ENCODE measurements at places on chromosomes 7 and 10. TPM values are rescaled to one million over a fixed set of nuclear protein-coding genes. Genes with fewer than 3 reads are reported as not detected.
A peak's percentile ranks its signal among the peaks of the same experiment; 100 is the strongest.

- H3K27ac ChIP-seq, result no peak overlapping the region
- H3K4me3 ChIP-seq, result no peak overlapping the region
- H3K4me1 ChIP-seq, result no peaks in the 10 kb centered on the region
- H3K27me3 ChIP-seq, result peaks cover 2% of the 10 kb centered on the region
Observed at GRCh38 chr10:3588816-3589215, 196.2 kb downstream of the KLF6 start.

DNA sequence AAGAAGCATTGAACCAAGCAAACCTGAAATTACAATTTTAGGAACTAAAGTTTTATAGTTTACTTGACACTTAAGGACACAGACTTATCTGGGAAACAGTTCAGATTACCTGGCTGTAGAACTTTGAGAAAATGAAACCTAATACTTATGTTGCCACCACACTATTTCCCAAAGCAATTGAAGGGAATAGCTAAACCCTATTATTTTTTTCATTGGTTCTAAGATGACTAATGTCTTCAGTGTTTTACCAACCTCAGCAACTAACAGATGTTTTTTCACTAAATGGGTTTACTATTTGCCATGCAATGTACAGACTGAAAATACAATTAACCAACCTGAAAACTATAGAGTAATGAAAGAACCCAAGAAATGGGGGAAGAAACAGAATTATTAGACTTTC is 689.6 kb downstream of the SORCS1 start:
- no peak for DNase-seq
- no peaks in the 10 kb centered on the region for H3K36me3 ChIP-seq
- H3K4me3 ChIP-seq, result no peak overlapping the region
- H3K27ac ChIP-seq, result no peak overlapping the region
- no peaks in the 10 kb centered on the region for H3K4me1 ChIP-seq
- H3K27me3 ChIP-seq, result no peaks in the 10 kb centered on the region

DNA sequence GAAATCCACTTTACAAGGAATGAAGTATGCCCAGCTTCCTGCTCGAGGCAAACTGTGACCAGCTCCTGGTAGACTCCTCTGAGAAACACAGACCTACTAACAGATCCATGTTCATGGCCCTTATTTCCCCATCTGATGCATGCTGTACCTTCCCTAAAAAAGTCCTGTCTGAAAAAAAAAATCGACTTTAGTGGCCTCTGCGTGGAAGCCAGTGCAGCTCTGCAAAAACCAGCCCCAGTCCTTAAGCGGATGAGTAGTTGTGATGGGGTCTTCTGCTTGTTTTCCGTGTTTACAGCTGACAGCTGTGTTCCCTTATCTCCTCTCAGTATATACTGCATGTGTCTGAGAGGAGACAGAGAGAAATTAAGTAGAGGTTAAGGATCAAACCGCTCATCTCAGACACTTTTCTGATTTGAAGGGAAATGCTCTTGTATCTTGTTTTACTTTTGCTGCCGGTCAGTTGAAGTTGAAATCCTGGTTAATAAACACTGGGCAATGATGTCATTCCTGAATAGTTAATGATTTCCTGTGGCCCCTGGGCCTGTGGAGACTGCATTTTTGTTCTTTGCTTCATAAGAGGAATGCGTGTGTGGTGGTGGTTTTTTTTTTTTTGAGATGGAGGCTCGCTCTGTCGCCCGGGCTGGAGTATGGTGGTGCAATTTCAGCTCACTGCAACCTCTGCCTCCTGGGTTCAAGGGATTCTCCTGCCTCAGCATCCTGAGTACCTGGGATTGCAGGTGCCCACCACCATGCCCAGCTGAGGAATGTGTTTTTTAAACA is 67.6 kb downstream of the DOCK1 start:
- no peaks in the 10 kb centered on the region for H3K36me3 ChIP-seq
- H3K27ac ChIP-seq, result no peak overlapping the region
- H3K4me3 ChIP-seq, result no peak overlapping the region

SPAM1 gene
- total RNA-seq, result not detected

DNA sequence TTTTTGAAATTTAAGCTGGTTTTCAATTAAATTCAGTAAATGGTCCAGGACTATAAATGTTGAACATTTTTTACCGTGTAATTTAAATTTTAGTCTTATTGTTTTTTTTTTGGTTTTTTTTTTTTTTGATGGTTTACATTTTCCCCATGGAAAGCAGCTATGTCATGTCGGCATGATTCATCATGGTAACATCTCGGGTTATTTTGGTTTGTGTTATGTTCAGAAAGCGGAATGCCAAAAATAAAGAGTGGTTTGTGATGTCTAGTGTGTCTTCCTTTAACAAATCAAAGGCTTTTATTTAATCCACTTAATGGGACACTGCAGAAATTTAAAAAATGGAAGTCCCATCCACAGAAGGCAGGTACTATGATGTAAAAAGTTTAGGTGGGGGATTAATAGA is 58.5 kb downstream of the TRUB1 start:
- DNase-seq, result no peak
- no peaks in the 10 kb centered on the region for H3K27me3 ChIP-seq
- no peak overlapping the region for H3K4me3 ChIP-seq

GRCh38 chr10:122124808-122125207 is 135.8 kb downstream of the TACC2 start:
- H3K4me1 ChIP-seq, result no peaks in the 10 kb centered on the region
- H3K36me3 ChIP-seq, result no peaks in the 10 kb centered on the region
- no peaks in the 10 kb centered on the region for H3K27me3 ChIP-seq
- DNase-seq, result no peak

- H3K4me1 ChIP-seq, result peaks cover 3% of the 10 kb centered on the region
- no peak overlapping the region for H3K27ac ChIP-seq
- no peak overlapping the region for H3K4me3 ChIP-seq
- H3K36me3 ChIP-seq, result no peaks in the 10 kb centered on the region
- no peaks in the 10 kb centered on the region for H3K27me3 ChIP-seq
Observed at GRCh38 chr10:100019787-100020141, 10.0 kb upstream of the DNMBP start.

- H3K27ac ChIP-seq, result no peak overlapping the region
- DNase-seq, result peak; percentile 43
- H3K4me3 ChIP-seq, result no peak overlapping the region
- H3K36me3 ChIP-seq, result peaks cover 13% of the 10 kb centered on the region
Observed at GRCh38 chr10:100518761-100519241, 860 bp downstream of the SEC31B start.

TACC2 gene
- total RNA-seq, result not detected

GPR26 gene
- not detected for total RNA-seq

GRCh38 chr7:25684360-25684759 is 456.1 kb upstream of the NPVF start:
- H3K4me1 ChIP-seq, result no peaks in the 10 kb centered on the region
- H3K4me3 ChIP-seq, result no peak overlapping the region
- H3K27me3 ChIP-seq, result no peaks in the 10 kb centered on the region
- no peak overlapping the region for H3K27ac ChIP-seq

DNA sequence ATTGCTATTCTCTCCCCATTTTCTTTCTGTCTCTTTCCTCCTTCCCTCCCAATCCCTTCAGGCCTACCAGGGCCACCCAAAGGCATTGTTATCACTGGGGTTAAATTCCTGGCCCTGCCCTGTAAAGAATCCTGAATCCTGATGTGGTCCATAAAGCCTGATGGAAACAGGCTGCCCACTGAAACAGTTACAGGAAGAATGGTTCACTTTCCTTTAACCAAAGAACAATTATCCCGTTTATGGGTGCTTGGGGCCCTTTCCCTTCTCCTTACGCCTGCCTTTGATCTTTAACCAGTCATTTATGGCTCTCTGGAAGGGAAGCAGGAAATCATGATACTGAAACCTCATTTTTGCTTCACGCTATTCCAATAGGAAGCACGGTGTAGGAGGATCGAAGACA is 273.1 kb upstream of the NEBL start:
- peaks cover 2% of the 10 kb centered on the region for H3K27me3 ChIP-seq
- no peak for DNase-seq
- no peaks in the 10 kb centered on the region for H3K36me3 ChIP-seq
- H3K4me1 ChIP-seq, result no peaks in the 10 kb centered on the region
- no peak overlapping the region for H3K27ac ChIP-seq

C7orf57 gene
- not detected for total RNA-seq

- H3K27me3 ChIP-seq, result no peaks in the 10 kb centered on the region
- no peak for DNase-seq
- H3K27ac ChIP-seq, result no peak overlapping the region
- H3K36me3 ChIP-seq, result no peaks in the 10 kb centered on the region
Observed at GRCh38 chr10:64116707-64117106, 595.5 kb downstream of the REEP3 start.

- DNase-seq, result no peak
- no peaks in the 10 kb centered on the region for H3K36me3 ChIP-seq
- no peak overlapping the region for H3K4me3 ChIP-seq
- no peak overlapping the region for H3K27ac ChIP-seq
Observed at GRCh38 chr7:100983451-100984187, 14.3 kb downstream of the MUC12 start.

DNA sequence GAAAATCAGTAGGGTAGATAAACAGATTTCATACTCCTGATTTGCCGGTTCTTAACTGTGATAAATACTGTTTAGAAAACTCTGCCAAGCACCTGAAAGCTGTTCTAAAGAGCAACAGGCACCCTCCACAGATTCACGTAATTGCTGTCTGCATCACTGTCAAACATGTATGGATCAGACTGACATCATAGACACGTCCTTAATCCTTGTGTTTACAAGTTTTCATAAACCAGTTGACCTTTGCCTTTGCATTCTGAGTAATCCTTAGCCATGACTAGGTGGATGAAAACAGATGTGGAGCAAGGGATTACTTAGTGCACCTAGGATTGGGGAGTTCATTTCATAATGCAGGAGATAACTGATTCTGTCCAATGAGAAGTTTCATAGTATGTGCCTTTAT is 41.6 kb downstream of the SLC39A12 start:
- no peaks in the 10 kb centered on the region for H3K4me1 ChIP-seq
- no peaks in the 10 kb centered on the region for H3K36me3 ChIP-seq
- H3K4me3 ChIP-seq, result no peak overlapping the region
- no peak for DNase-seq
- H3K27me3 ChIP-seq, result no peaks in the 10 kb centered on the region

LIMK1 gene
- total RNA-seq, result 66.0 TPM

BUB3 gene
- total RNA-seq, result 145 TPM

SYNPO2L gene
- not detected for total RNA-seq

GRCh38 chr10:33160151-33160550 is 174.3 kb downstream of the NRP1 start:
- no peaks in the 10 kb centered on the region for H3K36me3 ChIP-seq
- H3K27me3 ChIP-seq, result no peaks in the 10 kb centered on the region
- no peak overlapping the region for H3K27ac ChIP-seq
- peaks cover 6% of the 10 kb centered on the region for H3K4me1 ChIP-seq
- DNase-seq, result no peak

CPA1 gene
- not detected for total RNA-seq

- no peak overlapping the region for H3K4me3 ChIP-seq
- peaks cover 6% of the 10 kb centered on the region for H3K4me1 ChIP-seq
- no peaks in the 10 kb centered on the region for H3K36me3 ChIP-seq
Observed at GRCh38 chr7:5450549-5451327, 27.1 kb upstream of the TNRC18 start.

CCDC172 gene
- total RNA-seq, result not detected

HOXA7 gene
- total RNA-seq, result not detected

GRCh38 chr7:5630670-5631069 is 150.8 kb downstream of the RNF216 start:
- H3K27ac ChIP-seq, result no peak overlapping the region
- H3K4me3 ChIP-seq, result no peak overlapping the region
- DNase-seq, result peak; percentile 41
- H3K4me1 ChIP-seq, result peaks cover 31% of the 10 kb centered on the region
- peaks cover 2% of the 10 kb centered on the region for H3K36me3 ChIP-seq
- no peaks in the 10 kb centered on the region for H3K27me3 ChIP-seq

DNA sequence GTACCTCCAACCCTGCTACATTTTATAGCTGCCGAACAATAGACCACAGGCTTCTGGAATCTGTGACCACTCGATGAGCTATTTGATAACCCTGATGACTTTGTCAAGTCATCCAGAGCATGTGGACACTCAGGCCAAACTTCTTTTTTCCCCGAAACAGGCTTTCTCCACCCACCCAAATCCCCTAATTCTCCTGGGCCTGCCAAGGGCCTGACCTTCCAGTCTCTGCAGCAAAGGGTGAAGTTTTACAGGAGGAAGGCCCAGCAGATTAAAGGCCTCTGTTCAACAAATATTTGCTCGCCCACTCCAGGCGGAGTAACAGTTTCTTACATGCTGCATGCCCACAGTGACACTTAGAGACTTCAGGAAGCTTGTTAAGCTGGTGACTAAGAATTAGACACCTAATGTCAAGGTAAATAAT is 2.0 kb downstream of the JCAD start:
- H3K27me3 ChIP-seq, result peaks cover 25% of the 10 kb centered on the region
- H3K27ac ChIP-seq, result no peak overlapping the region
- no peak for DNase-seq
- no peaks in the 10 kb centered on the region for H3K36me3 ChIP-seq
- H3K4me3 ChIP-seq, result no peak overlapping the region

- peaks cover 96% of the 10 kb centered on the region for H3K4me1 ChIP-seq
- peaks cover 3% of the 10 kb centered on the region for H3K36me3 ChIP-seq
- peak overlapping the region; percentile 94 for H3K27ac ChIP-seq
- no peak overlapping the region for H3K4me3 ChIP-seq
- H3K27me3 ChIP-seq, result no peaks in the 10 kb centered on the region
Observed at GRCh38 chr10:104324931-104325330, 13.3 kb downstream of the ITPRIP start.

DNA sequence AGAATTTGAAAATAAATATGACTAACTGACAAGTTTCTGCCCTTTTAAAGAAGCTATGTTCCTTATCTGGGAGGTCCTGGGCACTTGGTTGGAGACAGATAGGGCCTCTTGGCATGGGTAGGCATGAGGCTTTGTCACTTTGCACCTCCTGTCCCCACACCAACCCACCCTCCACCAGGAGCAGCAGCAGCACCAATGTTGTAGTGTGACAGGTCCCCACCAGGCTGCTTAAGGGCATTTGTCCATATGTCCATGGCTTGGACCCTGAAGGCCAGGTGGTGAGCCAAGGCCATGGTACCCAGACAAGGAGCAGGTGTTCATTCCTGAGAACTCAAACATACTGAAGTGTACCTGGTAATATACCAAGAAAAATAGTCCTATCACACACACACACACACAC is 629.1 kb downstream of the ACTR3B start:
- no peak overlapping the region for H3K4me3 ChIP-seq
- H3K27me3 ChIP-seq, result no peaks in the 10 kb centered on the region
- no peaks in the 10 kb centered on the region for H3K4me1 ChIP-seq
- DNase-seq, result no peak
- H3K27ac ChIP-seq, result no peak overlapping the region

DNA sequence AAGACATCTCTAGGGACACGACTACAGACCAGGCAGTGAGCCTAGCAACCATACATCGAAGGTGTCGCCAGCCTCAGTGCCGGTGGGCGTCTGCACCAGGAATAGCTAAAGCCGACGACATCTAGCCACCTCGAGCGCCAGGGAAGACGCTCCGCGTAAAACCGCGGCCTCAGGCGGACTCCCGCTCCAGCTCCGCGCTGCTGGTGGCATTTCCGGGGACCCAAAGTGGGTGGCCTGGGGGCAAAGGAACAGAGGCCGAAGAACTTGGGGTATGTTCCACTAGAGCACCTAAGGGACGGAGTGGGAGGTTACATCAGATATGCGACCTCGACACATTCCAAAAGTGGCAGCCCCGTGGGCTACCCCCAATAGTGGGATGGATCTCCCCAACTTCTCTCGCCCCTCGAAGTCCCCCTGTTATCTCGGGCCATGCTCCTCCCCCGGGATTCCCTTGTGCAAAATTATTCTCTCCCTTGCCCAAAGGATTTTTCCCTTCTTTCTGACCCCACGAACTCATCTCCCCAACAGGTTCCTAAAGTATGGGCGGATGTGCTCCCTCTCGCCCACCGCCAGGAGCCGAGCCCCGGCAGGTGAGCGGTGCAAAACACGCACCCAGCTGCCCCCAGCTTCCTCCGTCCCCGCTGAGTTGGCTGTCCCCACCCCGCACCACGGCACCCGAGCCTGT is 1.2 kb downstream of the KCNMA1 start:
- no peak overlapping the region for H3K4me3 ChIP-seq
- H3K27ac ChIP-seq, result no peak overlapping the region
- no peaks in the 10 kb centered on the region for H3K36me3 ChIP-seq
- peaks cover 10% of the 10 kb centered on the region for H3K27me3 ChIP-seq
